Adrenal gland (tissue), 19 donors: ENCODE measurements at places on chromosomes 6 and 20. TPM values are rescaled to one million over a fixed set of nuclear protein-coding genes. Genes with fewer than 3 reads are reported as not detected.

DNA sequence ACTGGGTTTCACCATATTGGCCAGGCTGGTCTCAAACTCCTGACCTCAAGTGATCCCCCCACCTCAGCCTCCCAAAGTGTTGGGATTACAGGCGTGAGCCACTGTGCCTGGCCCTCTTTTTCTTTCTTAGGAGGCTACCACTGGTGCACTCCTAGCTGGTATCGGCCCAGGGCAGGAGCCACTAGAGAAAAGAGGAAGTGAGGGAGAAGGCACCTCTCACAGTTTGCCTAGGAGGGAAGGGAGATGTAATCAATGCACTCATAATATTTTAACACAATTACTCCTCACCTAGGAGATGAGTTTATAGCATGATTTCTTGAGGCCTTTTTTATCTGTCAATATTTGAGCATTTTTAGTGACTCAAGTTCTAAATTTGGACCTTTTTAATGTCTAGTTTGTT, 189.0 kb upstream of the SOX4 start:
- no peak for DNase-seq

- no peak for DNase-seq
Observed at GRCh38 chr6:148657048-148657447, 89.8 kb upstream of the UST start.

- peak; percentile 61 for DNase-seq
Observed at GRCh38 chr6:32255199-32256153, 31.6 kb upstream of the NOTCH4 start.

DNA sequence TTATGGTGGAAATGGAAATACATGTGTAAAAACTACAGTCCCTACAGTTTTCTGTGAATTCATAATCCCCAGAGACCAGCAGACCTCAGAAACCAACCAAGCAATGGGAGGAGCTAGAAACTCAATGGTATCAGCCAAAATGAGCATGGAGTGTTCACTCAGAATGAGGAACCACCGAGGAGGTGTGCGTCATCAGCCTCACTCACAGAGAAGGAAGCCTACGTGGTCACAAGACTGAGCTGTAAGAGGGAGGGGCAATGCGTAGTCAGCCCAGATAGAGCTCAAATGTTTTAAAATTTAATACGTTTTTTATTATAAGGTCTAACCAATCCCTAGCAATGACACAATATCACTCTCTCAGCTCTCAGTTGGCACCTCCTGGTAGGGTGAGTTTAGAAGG, 17.4 kb downstream of the MYLK4 start:
- peak; percentile 76 for DNase-seq

GRCh38 chr20:34927736-34928135, 27.9 kb downstream of the GSS start:
- DNase-seq, result no peak

GRCh38 chr6:11262242-11262641, 29.8 kb upstream of the NEDD9 start:
- DNase-seq, result no peak

- no peak for DNase-seq
Observed at GRCh38 chr6:85451565-85452306, 1.9 kb downstream of the NT5E start.

DNA sequence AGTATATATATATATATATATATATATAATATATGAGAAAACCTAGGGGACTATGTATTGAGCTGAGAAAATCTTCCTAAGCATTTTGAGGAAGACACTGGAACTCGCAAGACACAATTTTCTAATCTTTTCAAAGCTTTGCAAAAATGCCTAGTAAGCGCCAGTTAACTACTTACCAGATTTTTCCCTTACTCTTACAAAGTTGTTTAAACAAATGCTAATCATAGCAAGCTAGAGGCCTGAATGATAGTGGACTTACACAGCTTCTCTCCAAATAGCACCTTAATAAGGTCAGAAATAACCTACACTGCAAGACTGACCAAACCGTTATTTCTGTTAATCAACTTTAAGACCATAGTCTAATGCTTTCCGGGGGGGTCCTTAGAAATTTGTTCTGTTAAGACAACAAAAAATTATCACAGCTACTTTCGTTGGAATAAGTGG, 56.1 kb upstream of the HFE start:
- no peak for DNase-seq

DNA sequence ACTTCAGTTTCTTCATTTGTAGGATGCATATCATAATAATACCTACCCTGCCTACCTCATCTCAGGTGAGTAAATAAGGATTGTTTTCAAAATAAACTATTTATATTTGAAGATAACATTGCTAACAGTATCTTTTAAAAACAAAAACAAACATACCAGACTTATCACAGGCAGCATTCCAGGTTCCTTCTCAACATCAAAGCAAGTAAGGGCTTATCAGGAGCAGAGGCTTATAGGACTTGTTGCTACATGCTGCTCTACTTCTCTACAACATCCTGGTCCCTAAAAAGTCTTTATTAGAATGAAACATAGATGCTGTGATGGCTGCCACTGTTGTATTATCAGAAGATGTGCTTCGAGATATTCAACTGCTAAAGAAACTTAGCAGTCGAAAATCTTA, 149.2 kb upstream of the PRDM1 start:
- DNase-seq, result no peak

GRCh38 chr20:25194333-25194972, 1.1 kb upstream of the ENTPD6 start:
- DNase-seq, result no peak

GRCh38 chr20:37251825-37252477, 9.7 kb downstream of the GHRH start:
- no peak for DNase-seq

DNA sequence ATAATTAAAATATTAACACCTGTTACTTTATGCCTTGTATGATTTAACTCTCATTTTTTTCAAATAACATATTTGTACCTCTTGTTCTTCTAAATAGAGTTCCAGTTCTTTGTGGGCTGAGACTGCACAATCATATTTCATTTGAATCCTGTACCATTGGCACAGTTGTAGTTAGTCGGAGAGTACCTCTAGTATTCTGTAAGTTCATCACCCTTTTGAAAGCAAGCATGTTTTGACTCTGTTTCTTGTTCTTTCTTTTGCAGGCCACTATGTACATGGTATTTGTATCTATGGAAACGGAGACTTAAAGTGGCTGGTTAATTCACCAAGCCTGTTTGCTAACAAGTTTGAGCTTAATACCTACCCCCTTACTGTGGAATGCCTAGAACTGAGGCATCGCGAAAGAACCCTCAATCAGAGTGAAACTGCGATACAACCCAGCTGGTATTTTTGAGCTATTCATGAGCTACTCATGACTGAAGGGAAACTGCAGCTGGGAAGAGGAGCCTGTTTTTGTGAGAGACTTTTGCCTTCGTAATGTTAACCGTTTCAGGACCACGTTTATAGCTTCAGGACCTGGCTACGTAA, 68.2 kb downstream of the C6orf52 start:
- no peak for DNase-seq

DNA sequence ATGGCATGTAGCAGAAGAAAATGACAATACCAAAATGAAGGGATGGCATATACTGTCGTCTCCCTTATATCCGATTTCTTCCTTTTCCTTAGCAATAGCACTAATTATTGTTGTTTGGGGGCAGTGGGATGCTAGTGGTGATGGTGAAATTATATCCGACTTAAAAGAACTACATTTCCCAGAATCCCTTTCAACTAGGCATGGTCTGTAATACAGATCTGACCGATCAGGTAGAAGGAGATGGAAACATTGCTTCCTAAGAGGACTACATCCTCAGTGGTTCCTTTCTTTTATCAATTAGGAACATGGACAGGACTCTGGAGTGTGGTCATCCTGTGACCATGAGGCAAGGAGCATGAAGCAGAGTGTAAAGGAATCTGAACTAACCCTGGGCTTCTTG, 532.6 kb downstream of the CBLN4 start:
- DNase-seq, result no peak

Gene LY6G6C
- total RNA-seq, result not detected

Gene GLP1R
- total RNA-seq, result 0.08 TPM

Gene HLA-DRA
- total RNA-seq, result 1,447 TPM

Gene TFAP2D
- not detected for total RNA-seq

Gene MARCKS
- total RNA-seq, result 41.7 TPM

Gene GSTA3
- total RNA-seq, result 179 TPM

Gene TRIM31
- not detected for total RNA-seq

Gene RPRD1B
- total RNA-seq, result 16.5 TPM

Gene DSE
- total RNA-seq, result 39.9 TPM

Gene FAM8A1
- 33.1 TPM for total RNA-seq

Gene PRICKLE4
- total RNA-seq, result 0.28 TPM

Gene CPXM1
- total RNA-seq, result 11.9 TPM
